ENCODE measurements at places on chromosomes 13 and 19.

DNA sequence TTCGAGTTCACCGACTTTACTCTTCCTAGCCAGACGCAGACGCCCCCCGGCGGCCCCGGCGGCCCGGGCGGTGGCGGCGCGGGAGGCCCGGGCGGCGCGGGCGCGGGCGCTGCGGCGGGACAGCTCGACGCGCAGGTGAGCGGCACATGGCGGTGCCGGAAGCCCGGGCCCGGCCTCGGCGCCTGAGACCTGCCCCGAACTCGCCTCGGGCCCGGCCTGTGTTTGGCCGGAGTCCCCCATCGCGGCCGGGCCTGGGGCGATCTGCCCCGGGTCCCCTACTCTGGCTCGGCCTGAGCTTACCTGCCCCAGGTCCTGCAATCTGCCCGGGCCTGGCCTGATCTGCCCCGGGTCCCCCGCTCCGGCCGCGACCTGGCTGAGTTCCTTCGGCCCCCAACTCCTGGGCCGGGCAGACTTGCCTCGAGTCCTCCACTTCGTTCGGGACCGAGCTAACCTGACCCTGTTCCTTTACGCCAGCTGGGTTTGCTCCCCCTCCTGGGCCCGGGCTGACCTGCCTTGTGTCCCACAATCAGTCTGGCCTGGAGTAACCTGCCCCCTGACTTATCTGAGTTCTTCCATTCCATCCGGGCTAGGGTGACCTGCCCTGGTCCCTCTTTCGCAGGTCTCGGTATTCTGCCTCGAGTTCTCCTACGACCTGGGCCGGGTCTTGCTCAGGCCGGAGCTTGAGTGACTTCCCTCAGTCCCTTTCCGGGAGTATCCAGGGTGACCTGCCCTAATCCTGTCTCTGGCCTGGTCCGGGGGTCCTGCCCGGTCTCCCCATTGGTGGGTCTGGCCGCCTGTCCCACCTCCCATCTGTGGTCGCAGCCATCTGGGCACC is 764 bp downstream of the UPF1 start:
- peak; percentile 60 for DNase-seq

DNA sequence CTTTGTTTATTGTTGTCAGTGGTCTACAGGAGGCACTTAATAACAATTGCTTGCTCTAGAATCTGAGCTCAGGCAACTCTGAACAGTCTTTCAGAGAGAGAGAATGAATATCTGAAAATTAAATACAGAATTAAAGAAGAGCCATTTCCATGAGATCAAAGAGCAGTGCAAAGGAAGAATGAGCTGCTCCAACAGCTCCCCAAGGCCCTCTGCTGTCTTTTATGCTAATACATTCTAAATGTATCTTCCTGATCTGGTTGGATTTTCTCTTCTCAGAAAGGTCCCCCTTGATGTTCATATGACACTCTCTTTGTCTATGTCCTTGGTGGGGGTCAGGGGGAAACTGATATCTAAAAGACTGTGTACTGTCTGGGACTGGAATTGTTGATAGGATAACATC is 1029.6 kb downstream of the PCDH9 start:
- no peak for DNase-seq

GRCh38 chr19:18289471-18290301 is 8.3 kb upstream of the JUND start:
- DNase-seq = no peak

DNA sequence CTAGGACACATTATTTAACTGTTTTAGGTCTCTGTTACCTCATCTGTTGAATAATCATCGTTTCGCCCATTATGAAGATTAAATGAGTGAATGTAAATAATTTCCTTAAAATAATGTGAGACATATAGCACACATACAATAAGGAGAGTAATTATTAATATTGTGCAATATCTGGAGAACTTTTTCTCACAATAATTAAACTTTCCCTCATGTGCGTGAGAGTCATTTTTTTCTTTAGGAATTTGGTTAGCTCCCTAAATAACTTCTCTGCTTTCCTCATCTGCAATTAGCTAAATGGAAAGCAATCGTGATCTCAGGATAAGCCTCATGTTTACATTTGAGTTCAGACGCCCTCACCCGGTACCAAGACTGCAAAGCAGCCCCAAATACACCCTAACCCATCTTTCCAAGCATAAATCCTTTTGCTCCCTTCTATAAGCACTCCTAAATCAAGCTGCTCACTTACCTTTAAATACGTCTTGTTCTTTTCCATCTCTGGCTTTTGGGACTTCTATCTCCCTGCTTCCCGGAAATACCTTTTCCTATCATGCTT is 78.8 kb downstream of the MZT1 start:
- DNase-seq = peak; percentile 4

- DNase-seq = peak; percentile 19
Observed at GRCh38 chr13:102847272-102848234, 1.7 kb downstream of the ERCC5 start.

- peak; percentile 67 for DNase-seq
Observed at GRCh38 chr19:40592170-40592569, 9.0 kb upstream of the LTBP4 start.

DNA sequence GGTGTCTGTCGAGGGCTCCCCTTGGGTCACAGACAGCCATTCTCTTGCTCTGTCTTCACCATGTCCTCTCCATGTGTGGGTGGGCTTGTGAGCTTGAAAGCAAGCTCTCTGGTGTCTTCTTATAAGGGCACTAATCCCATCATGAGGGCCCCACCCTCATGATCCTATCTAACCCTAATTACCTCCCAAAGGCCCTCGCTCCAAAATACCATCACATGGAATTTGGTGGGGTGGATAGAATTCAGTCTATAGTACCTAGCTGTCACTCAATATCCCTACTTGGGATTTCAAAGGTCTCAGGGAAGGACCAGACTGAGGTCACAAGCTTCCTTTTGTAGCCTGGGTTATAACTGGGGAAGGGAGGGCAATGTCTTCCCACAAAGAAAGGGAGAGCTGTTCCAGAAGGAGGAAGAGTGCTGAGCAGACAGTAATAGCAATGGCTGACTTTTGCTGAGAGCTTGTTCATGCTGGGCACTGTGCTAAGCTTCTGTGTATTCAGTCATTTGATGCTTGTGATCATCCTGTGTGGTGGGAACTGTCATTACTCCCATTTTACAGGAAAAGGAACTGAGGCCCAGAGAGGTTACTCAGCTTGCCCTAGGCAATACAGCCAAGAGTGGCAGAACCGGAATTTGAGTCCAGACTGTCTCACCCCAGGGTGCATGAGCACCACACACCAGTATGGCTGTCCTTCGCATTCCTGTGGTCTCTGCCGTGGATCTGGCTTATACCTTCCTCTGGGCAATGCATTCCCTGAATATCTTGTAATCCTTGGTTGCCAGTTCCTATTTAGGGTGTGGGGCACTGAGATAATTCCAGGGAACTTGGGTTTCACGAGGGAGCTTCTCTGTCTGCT is 8.2 kb downstream of the FXYD5 start:
- no peak for DNase-seq

DNA sequence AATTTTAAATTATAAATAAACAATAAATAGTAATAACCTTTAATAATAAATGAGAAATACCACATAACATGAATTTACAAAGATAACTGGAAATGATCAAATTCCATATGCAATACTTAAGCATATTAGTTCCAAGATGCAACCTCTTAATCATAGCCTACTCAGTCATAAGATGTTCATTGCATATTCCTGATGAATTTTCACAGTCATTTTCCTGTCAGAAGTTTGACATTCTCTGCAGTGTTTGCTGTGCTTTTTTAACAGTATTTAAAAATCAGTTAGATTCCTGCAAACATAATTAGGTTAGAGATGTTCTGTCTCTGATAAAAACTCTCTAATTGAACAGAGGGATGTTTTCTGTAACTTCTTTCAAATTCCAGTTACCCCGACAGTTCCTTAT is 28.6 kb upstream of the HTR2A start:
- DNase-seq = no peak

DNA sequence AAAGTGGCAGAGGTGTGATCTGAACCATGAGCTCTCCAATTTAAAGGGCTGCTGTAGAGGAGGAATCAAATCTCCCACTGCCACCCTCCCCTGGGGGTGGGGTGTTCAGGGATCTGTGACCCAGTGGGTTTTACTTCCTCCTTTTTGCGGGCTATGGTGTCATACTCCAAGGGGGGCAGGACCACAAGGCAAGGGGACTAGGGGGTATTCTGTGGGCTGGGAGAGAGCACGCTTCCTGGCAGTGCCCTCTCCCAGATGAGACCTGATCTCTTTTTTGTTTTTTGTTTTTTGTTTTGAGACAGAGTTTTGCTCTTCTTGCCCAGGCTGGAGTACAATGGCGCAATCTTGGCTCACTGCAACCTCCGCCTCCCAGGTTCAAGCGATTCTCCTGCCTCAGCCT is 10.3 kb downstream of the PLD3 start:
- no peak for DNase-seq

- no peak for DNase-seq
Observed at GRCh38 chr13:47790755-47791154, 210.3 kb downstream of the SUCLA2 start.

DNA sequence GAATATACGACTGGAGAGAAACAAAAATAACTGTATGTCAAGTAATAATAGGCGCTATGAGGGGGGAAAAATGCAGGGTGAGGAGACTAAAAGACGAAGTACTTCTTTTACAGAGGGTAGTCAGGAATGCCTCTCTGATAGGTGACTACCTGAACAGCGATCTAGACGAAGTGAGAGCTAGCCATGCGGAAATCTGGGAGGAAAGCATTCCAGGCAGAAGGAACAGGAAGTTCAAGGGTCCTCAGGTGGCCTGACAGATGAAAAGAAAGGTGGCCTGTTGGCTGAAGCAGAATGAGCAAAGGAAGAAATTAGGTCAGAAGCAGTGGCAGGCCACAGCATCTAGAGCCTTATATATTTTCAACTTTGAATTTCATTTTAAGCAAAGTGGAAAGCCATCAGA is 13.3 kb downstream of the ZDHHC20 start:
- no peak for DNase-seq

- DNase-seq = no peak
Observed at GRCh38 chr13:27522847-27523246, 72.5 kb upstream of the MTIF3 start.
